ENCODE measurements at places on chromosomes 1 and 21.

GRCh38 chr1:89198491-89199072, at the start of gene GBP4:
Gene GBP4 (minus strand): TSS chr1:89198942. CDS start chr1:89198834, 108 bp downstream.
- DNase-seq, result peak; percentile 47
- H3K4me1 ChIP-seq, result peaks cover 59% of the 10 kb centered on the region
- peak within 1 kb of the TSS; percentile 83 for H3K27ac ChIP-seq
- H3K27me3 ChIP-seq, result no peaks in the 10 kb centered on the region
- peak within 1 kb of the TSS; percentile 95 for H3K4me3 ChIP-seq

DNA sequence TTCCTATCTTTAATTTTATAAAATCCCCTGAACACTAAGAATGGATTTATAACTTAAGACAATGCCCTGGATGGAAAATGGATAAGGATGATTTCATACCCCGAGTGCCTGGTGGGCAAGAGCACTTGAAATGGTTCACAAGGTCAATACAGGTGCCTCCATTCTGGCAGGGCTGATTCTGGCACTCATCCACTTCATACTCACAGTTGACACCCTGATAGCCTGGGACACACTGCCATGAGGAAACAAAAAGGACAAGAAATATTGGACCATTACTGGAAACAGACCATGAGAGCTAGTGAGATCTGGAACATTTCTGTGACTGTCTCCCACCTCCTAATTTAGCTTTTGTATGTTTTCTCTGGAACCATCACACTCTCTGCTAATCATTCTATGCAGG, 39.1 kb upstream of the ADAM30 start:
- no peak for DNase-seq
- no peak overlapping the region for H3K27ac ChIP-seq
- H3K4me1 ChIP-seq, result no peaks in the 10 kb centered on the region
- H3K4me3 ChIP-seq, result no peak overlapping the region
- peaks cover 43% of the 10 kb centered on the region for H3K36me3 ChIP-seq
- no peaks in the 10 kb centered on the region for H3K27me3 ChIP-seq

DNA sequence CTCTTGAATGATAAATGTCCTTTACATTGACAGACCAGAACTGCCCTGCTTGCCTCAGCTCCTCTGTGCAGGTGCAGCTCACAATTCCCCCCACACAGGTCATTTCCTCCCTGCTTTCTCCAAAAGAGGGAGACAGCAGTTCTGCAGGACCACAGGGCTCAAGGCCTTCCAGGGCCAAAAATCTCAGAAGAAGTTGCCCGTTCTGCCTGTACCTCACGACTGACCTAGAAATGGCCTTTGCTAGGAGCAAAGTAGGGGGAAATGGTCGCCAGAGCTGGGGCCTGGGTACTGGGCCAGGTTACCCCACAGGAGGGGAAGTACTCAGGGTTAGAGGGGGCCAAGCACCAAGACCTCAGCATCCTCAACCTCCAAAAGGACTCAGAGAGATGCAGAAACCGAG, 11.1 kb downstream of the RNU1-2 start:
- no peak for DNase-seq
- no peaks in the 10 kb centered on the region for H3K36me3 ChIP-seq
- H3K4me3 ChIP-seq, result no peak overlapping the region
- H3K4me1 ChIP-seq, result peaks cover 24% of the 10 kb centered on the region

DNA sequence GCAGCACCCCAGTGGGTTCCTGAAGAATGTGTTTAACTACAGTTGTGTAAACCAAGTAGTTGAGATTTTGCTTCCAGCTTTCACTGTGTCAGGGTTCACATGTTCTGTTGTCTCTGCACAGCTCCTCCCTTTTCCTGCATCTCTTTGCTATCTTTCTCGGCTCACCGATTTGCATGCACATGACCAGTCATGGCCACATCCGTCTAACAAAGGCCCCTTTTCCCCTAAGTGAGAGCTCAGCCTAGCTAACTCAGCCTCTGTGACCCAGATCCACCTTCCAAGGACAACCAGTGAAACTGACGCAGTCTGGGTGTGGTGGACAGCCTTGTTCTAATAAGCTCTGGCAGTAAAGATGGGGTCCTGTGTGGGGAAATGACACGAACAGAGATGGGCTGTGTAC, 101.1 kb downstream of the ZP4 start:
- no peak overlapping the region for H3K4me3 ChIP-seq
- no peak for DNase-seq
- H3K4me1 ChIP-seq, result no peaks in the 10 kb centered on the region
- no peak overlapping the region for H3K27ac ChIP-seq
- no peaks in the 10 kb centered on the region for H3K36me3 ChIP-seq
- H3K27me3 ChIP-seq, result no peaks in the 10 kb centered on the region

DNA sequence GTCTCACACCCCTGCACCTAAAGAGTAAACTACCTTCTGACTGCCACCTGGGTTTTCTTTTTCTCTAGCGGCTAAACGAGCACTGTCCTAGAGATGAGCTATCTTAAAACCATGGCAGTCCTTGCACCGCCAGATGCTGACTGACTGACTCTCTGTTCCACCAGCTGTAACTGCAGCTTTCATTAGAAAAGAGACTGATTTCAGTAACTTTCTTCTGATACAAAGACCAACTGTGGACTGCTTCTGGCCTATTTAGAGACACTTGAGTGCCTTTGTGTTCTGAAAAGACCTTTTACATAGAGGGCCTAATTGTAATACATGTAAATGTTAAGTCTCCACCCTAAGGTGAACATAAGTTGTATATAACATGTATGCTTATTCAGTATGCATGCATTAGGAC, 152.5 kb downstream of the DISC1 start:
- no peak overlapping the region for H3K4me3 ChIP-seq
- no peak for DNase-seq
- H3K36me3 ChIP-seq, result no peaks in the 10 kb centered on the region
- H3K27ac ChIP-seq, result no peak overlapping the region

Measured in CD8-positive, alpha-beta memory T cell (primary cell).